ENCODE measurements at places on chromosomes 12 and 14. TPM values are rescaled to one million over a fixed set of nuclear protein-coding genes. Genes with fewer than 3 reads are reported as not detected.

The LRTM2 gene
- total RNA-seq, result not detected

The DNAI7 gene
- total RNA-seq, result 0.17 TPM

The RND1 gene
- not detected for total RNA-seq

The TCL1B gene
- not detected for total RNA-seq

The XRCC3 gene
- total RNA-seq, result 43.4 TPM

The SLC6A12 gene
- not detected for total RNA-seq

The INSM2 gene
- not detected for total RNA-seq

The RD3L gene
- not detected for total RNA-seq

The ZNF384 gene
- total RNA-seq, result 21.4 TPM

The SCNN1A gene
- total RNA-seq, result 0.67 TPM

The EIF2B1 gene
- 95.9 TPM for total RNA-seq

The GNB3 gene
- total RNA-seq, result 2.2 TPM

The SLC35E3 gene
- total RNA-seq, result 1.8 TPM

The LUM gene
- total RNA-seq, result 100 TPM

The MRPL42 gene
- 78.2 TPM for total RNA-seq

The MYH6 gene
- not detected for total RNA-seq

The TPH2 gene
- not detected for total RNA-seq

Data from bronchus fibroblast of lung (primary cell).